ENCODE measurements at places on chromosomes 5 and 9.

- no peak for DNase-seq
Measured at GRCh38 chr5:57736716-57737115, 254.1 kb upstream of the ACTBL2 start.

DNA sequence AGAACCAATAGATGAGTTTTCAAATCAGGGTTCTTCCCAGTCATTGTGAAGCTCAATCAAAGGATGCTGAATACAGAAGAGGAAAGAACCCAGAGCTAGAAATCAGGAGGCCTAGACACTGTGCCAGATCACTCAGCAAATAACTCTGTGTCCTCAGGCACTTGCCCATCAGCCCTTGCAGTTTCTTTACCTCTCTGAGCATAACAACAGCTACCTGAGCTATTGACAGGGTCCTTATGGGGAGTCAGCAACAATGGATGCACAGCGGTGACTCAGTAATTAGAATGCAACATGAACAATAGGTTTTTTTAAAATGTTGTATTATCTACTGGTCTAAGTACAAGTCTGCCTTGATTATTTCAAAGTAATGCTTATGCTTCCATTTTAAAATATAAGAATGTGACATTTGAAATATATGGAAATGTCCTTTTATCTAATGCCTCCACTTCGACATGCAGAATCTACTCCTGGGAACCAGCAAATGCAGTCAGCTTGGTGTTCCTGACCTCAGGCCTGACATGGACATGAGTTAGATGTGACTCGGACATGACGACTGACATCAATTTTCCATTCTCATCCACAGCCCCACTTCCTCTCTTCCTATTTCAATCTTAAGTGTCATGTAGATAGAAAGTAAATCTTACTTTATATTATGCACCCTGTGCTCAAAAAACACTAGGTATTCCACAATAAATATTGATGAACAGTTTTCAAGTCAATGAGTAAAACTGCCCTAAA lies 155.0 kb downstream of the TLE1 start:
- no peak for DNase-seq

DNA sequence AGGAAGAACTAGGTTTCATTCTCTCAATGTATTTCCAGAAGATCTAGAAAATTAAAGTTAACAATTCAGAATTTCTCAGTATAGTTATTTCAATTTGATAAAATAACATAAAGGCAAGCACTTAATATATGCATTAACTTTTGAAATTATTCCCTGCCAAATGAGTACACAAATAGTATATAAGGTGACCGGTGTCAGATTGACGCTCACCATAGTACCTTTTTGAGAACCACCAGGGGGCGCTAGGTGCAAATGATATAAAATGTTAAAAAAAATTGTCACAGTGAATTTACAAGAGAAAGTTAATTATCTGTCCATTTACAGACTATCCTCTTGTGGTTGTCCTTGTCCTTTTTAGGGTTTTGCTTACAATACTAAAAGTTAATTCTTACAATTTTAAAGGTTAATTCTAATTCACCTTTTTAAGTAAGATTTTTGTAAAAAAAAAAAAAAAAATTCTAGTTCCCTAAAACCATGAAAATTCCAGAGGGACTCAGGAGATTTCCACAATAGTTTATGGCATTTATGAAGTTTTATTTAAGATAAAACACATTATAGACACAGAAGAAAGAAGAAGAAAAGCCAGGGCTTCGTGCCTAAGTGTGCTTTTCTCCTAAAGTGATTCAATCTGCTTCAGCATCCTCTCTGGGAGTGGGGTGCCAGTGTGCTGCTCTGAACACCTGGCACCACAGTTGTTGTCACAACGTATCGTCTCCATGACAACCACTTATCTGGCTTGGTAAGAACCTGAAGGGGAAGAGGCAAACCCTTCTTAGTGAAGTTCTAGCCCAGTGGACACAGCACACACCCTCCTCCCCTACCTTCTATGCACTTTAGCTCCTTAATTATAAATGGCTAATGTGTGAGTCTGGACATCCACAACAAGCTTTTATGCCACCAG lies 1.7 kb downstream of the ADAMTS16 start:
- DNase-seq, result peak; percentile 41

DNA sequence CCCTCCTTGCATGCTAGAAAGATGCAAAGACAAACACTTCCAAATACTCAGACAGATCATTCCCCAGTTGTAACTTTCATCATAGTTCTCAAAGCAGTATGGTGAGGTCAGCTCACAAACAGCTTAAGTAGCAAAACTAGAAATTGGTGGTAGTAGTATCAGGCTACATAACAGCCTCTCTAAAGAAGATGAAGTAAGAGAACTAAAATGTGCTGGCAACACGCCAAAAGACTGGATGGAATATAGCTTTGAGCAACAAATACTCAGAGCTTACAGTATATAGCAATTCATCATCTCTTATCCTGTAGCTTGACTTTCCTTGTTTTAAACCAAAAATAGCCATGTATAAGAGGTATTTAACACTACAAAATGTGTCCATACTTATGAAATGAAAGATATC lies 7.5 kb downstream of the PFDN1 start:
- DNase-seq, result no peak

GRCh38 chr5:86686046-86686445 lies 68.3 kb downstream of the COX7C start:
- DNase-seq, result no peak

- no peak for DNase-seq
Measured at GRCh38 chr5:174272671-174273070, 227.2 kb downstream of the NSG2 start.

DNA sequence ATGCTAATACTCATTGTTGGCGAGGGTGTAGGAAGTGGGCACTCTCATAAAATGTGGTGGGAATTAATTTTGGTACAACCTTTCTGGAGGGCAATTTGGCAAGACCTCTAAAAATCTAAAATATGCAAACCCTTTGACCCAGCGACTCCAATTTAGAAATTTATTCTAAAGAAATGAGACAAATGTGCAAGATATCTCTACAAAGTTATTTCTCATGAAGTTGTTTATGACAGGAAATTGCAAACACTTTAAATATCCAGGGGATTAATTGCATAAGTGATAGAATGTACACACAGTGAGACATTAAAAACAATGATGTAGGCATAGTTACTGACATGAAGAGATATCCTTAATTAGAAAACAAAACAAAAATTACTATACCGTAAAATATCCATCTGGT lies 246.3 kb upstream of the MAP3K1 start:
- no peak for DNase-seq

DNA sequence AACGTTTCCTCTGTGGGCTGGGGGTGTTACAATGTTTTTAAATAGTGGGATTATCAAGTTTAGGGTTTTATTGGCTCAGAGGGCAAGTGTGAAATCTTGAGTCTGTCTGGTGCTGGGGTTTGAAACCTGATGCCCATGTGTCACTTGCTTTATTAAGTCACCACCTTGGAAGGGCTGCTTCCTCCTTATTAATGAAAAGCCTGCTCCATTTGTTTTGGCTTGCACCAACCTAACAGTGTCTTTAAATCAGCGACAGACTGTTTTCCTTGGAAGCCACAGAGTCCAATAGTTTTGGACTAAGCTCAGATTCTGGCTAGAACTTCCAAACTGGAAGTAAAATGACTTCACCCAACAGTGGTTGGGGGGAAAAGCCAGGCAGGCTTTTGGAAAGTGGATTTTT lies 10.7 kb upstream of the PALM2AKAP2 start:
- DNase-seq, result no peak

DNA sequence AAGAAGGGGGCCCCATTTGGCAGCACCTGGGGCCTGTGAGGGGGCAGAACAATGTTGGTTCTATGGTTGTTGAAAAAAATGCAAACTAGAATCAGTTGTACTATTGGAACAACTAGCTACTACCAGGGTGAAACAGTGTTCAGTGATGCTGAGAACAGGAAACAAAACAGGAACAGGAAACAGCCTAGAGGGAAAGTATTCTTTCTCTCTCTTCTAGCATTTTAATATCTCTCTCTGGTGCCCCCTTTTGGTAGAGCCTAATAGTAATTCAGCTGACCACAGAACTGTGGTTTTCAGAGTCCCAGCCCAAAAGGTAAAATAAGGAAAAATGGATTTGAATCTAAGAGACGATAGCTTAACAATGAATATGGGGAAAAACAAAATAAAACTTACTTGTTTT lies 138.0 kb upstream of the KCNN2 start:
- DNase-seq, result no peak

- no peak for DNase-seq
Measured at GRCh38 chr9:34651321-34651720, 664 bp upstream of the IL11RA start.

GRCh38 chr9:118446943-118447639 lies 742.9 kb downstream of the TLR4 start:
- no peak for DNase-seq

DNA sequence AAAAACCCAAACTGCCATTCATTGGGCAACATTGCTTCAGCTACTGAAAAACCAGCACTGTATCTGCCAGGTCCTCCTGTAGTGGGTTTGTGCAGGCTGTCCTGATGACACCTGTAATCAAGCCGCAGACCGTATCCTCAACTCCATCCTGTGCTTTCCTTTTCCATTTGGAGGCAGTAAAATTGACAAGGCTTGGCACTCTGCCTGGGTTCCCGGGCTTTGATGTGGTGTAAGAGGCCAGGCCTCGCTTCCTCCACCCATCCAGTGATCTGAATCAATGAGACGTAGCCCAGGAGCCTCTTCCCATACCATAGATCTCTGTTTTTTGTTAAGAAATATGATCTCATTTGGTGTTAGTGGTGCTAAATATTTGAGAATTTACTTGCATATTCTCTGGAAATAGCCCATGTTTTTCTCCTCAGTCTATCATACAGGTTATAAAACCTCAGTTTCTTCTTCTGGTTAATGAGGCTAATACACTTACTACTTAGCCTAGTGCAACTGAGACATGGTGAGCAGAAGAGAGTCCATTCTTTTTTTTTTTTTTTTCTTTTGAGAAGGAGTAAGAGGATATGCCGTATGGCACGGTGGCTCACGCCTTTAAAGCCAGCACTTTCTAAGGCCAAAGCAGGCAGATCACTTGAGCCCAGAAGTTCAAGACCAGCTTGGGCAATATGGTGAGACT lies 34.8 kb downstream of the LSM11 start:
- no peak for DNase-seq

DNA sequence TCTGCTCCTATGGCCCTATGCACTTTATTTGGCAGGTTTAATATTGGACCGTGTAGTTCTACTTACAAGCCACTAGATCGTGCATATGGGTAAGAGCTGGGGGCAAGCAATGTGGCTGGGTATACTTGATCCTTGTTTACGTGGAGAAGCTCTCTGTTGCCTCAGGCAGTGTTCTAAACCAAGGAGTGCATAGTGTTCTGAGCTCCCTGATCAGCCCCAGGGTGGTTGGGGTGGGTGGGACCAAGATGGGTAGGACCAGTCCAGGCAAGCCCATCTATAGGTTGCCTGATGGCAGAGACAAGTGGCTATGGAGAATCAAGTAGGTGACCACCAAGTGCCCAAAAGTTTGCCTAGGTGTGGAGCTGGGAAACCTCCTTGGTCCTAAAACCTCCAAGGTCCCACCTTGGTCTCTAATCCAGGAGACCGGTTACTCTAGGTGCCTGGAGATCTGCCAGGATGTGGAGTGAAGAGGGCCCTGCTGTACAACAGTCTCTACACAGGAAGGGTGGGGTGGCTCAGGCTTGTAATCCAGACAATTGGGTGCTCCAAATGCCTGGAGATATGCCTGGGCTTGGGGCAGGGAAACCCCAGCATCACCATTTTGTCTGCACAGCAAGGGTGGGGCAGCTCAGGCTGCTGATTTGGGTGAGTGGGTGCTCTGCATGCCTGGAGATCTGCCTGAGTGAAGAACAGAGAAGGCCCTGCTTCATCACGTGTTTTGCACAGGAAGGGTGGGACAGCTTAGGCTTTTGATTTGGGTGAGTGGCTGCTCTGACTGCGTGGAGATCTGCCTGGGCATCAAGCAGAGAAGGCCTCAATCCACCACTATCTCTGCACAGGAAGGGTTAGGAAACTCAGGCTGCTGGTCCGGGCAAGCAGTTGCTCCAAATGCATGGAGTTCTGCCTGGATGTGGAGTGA lies 659.8 kb downstream of the TLE4 start:
- DNase-seq, result no peak

GRCh38 chr5:35302544-35302943 lies 72.3 kb upstream of the PRLR start:
- DNase-seq, result no peak

DNA sequence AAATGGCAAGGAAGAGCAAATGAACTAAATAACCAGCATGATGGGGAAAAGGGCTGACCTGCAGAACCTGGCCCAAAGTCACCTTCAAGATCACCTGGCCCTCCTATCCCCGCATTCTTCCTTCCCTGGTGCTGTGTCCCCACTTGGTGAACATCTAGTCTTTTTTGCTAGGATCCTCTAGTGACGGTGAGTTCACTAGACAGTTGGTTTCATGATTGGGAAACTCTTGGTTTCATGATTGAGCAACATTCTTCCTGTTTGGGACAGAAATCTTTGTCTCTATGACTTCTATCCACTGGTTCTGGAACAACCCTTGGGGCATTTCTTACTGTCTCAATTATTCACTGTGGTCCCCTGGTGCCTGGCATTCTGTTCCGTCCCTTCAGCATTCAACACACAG lies 50.2 kb upstream of the DAB2IP start:
- no peak for DNase-seq

DNA sequence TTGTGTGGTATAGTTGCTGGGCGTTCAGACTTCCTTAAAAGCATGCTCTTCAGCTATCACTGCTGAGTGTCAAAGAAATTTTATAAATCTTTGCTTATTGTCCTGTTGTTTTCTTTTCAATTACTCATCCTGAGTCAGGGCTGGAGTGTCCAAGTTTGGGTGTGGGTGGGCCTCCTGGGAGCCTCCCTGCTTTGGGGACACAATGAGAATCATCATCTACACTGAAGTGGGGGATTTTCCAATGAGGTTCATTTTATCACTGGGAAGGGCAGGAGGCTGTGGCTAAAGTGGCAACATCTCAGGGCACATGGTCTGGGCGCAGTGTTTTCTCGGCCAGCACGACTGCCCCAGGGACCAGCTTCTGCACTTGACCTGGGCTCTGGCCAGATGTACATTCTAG lies 19.5 kb downstream of the GFPT2 start:
- DNase-seq, result no peak

DNA sequence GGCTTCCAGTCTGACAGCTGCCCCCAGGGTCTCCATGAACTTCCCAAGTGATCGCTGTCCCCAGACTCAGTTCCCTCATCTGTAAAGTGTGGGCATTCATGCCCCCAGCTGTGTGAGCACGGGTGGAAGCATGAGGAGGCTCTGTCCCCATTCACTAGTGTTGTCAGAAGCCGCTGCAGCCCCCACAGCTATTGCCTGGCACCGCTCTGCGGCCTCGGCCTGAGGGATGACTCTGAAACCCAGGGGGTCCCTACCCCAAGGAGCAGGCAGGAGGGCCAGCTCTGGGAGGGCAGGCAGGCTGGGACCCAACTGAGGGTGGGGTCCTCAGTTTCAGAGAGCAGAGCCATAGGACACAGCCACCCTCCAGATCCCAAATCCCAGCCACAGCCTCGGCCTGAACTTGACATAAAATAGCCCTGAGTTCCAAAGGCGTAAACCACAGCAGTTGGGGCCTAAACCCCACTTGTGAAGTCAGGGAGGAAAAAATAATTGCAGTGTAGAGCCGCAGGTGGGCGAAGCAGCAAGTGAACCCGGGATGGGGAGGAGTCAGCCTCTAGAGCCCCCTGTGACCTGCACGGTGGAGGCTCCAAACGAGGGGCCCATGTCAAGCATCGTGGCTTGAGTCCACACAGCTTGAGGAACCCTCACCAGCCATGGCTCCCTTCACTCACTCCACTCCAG lies 66.0 kb upstream of the ADAMTS2 start:
- no peak for DNase-seq
